ENCODE measurements at places on chromosomes 5 and 9.

GRCh38 chr5:124463851-124464250 lies 282.6 kb downstream of the ZNF608 start:
- DNase-seq = no peak

DNA sequence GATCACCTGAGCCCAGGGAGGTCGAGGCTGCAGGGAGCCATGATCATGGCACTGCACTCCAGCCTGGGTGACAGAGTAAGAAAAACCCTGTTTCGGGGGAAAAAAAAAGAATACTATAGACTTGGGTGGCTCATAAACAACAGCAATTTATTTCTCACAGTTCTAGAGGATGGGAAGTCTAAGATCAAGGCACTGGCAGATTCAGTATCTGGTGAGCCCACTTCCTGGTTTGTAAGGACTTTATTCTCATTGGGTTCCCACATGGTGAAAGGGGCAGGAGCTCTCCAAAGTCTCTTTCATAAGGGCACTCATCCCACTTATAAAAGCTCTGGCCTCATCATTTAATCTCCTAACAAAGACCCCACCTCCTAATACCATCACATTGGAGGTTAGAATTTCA lies 8.7 kb downstream of the HINT1 start:
- no peak for DNase-seq

DNA sequence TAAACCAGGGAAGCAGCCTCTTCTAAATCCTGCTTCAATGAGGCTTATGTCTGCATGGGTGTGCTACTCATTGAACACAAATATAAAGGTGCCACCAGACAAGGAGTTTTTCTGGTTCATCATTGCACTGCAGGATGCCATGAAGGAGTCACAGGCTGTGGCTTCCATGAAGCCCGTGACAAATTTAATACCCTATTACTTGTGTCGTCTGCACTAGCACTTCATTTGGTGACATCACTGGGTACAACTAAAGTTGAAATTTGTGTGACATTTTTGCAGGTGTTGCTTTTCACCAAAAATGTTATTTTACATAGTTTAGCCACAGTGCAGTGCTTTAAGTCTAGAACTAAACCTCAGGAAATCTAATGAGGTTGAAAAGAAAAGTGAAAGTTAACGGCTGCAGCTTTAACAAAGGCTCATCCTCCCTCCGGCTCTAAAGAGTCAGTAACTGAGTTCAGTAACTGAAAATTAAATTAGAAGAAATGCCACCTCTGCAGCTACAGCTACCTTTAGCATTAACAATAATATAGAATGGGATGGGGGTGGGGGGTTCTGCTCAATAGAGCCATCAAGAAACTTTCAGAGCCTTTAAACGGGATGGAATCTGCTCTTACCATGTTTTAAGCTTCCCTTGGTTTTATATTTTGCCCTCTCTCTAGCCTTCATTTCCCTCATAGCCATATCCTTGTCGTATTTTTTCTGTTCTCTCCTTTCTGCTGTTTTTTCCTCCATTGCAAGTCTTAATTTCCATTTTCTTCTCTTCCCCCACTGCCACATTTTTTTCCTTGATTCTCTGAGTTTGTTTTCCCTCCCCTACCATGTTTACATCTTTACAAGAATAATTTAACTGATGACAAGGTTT lies 233.8 kb upstream of the TMEM161B start:
- no peak for DNase-seq

- no peak for DNase-seq
Observed at GRCh38 chr9:1490341-1491232, 440.4 kb downstream of the DMRT2 start.

- no peak for DNase-seq
Observed at GRCh38 chr9:109751253-109751652, 28.7 kb upstream of the PALM2AKAP2 start.

- no peak for DNase-seq
Observed at GRCh38 chr5:96597438-96598020, 64.6 kb upstream of the CAST start.

DNA sequence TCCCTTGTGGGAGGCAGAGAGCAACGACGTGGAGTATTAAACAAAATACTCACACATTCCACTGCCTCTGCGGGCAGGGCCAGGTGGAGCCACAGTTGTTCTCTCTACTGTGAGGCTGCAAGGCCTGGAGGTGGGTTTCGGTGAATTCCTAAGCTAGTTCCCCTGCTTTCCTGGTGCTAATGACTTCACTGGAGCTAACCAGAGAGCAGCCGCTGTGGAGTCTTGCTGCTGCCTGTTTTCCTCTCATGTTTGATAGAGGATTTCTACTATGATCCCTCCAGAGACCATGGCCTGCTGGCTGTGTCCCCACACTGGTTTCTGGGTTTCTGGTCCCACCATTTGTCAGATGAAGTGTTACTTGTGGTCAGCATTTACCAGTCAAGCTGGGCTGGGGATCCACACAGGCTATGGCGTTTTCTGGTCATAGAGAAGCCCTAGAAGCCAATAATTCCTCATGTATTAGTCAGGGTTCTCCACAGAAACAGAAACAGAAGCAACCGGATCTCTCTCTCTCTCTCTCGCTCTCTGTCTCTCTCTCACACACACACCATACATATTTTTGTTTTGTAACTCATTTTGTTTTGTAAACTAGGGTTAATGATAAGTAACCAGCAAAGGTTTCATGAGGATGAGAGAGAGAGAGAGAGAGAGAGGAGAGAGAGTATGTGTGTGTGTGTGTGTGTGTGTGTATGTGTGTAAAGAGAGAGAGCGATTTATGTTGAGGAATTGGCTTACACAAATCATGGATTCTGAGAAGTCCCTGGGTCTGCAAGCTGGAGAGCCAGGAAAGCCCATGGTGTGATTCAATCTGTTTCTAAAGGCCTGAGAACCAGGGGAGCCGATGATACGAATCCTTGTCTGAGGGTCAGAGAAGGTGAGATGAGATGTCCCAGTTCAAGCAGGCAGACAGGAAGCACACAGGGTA lies 403.0 kb downstream of the GADD45G start:
- DNase-seq = peak; percentile 37

GRCh38 chr9:93156475-93157008 lies 22.5 kb upstream of the NINJ1 start:
- DNase-seq = no peak

GRCh38 chr5:4553978-4554377 lies 586.2 kb upstream of the ADAMTS16 start:
- peak; percentile 91 for DNase-seq

GRCh38 chr9:135221951-135222631 lies 134.6 kb downstream of the OLFM1 start:
- no peak for DNase-seq

DNA sequence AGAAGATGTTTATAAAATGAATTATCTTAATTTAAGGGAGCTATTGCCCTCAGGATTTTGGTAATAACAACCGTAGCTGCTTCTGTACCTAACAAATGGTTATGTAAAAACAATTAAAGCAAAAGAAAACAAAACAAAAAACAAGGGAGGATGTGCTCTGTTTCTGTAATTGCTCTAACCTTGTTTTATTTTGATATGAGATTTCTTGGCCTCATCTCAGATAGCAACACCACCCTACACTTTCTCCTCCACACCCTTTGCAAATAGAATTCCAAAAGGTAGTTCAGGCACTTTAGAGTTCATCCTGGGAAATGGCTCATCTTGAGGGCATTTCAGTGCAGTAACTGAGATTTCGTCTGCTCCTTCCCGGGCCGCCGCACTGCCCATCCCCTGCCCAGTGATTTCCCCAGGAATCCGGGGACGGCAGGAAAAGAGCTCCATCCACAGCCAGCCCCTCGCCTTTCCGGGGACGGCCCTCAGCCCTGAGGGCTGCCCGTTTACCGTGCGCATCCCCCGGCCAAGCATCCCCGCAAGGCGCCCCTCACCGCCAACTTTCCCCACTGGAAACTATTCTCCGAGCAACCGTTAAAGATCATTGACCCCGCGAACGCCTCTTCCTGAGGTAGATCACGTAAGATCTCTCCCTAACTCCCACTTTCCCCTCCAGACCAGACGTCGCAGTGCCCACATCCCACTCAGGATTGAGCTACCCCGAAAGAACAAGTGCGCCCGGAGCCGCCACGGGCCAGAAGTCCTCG lies 1.2 kb downstream of the FNBP1 start:
- no peak for DNase-seq

DNA sequence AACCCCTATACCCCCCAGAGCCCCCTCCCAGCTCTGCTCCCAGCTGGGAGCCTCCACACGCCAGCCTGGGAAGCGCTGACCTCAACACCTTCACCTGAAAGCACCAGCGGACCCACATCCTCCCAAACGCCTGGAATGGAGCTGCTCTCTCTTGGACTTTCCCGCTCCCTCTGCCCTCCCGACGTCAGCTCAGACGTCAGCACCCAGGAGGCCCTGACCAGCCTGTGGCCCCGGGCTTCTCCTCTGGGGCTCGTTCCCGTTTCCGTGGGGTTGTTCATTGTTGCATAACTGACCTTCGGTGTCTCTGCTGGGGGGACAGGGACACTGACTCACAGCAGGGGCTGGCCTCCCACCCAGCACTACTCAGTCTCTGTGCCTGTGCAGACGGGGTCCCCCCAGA lies 35.0 kb upstream of the SLC6A3 start:
- peak; percentile 77 for DNase-seq

DNA sequence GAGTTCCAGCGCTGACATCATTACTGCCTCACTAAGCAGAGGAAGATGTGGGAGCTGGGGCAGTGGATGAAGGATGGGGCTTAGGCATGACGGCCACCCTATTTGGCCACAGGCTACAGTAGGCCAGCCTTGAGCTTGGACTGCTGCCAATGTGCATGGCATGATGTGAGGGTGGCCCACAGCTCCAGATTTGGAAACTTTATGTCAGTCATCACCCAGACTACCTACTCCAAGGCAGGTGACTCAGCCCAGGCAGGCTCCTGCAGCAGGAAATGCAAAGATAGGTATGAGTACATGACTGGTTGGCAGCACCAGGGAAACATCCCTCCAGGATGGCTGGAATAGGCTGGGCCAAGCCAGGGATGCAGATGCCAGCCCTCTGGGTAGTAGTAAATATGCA lies 303.6 kb downstream of the SPOCK1 start:
- DNase-seq = no peak

DNA sequence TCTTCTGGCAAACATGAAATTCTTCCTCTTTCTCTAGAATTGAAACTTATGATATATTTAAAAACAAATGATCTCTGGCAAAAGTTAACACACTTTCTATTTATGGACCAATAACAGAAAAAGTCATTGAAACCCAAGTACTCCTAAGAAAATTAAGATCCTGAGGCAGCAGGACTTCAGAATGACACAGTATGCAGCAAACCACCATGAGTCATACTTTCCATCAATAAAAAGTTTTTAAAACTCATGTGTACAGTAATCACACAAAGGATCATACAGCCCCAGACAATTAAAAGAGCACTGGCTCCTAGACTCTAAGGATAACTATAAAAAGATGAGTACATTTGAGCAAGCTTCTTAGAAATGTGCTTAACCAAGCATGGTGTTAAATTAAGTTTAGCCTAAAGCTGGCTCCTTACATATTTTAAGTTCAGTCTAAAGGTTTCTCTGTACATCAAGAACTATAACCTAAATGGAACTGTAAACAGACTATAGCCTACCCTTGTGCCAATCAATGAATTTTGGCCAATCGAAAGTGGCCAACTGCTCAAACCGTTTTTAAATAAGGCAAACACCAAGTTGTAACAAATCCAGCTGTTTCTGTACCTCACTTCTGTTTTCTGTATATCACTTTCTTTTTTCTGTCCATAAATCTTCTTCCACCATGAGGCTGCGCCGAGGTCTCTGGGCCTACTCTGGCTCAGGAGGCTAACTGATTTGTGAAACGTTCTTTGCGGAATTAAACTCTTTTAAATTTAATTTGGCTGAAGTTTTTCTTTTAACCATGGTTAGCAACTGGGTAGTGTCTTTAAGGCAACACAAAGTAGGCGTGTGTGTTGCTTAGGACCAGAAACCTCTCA lies 232.1 kb upstream of the PIK3R1 start:
- DNase-seq = peak; percentile 90

DNA sequence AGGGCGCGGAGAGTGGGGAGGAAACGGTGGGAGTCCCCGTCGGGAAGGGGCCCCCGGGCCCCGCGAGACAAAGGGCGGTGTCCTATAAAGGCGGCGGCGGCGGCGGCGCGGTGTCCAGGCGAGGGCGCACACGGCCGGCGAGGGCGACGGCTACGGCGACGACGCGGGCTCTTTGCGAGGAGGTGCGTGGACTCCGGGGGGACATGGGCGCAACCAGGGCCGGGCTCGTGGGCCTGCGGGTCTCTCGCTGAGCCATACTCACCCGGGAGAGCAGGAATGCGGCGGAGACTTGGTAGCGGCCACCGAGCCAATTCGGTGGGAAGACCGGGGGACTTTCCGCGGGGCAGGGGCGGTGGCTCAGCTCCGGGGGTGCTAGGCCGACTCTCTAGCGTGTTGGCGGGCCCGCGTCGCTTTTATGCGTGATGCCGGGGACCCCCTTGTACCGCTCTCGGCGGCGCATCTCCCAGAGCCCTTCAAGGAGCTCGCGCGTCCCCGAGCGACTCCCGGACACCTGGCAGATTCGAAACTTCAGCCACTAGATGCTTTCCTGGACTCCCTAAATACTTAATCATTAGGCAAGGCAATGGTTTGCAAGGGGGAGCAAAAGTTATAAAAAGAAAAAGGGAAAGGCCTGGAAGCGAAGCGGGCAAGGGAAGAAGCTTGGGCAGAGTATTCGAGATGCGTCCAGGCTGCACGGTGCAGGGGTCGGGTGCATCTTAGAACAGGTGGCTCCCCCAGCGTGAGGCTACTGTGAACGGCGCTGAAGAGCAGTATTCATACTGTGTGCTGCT lies 5.9 kb upstream of the TAL2 start:
- DNase-seq = no peak

GRCh38 chr9:20623021-20623747 lies 885 bp upstream of the MLLT3 start:
- DNase-seq = no peak

DNA sequence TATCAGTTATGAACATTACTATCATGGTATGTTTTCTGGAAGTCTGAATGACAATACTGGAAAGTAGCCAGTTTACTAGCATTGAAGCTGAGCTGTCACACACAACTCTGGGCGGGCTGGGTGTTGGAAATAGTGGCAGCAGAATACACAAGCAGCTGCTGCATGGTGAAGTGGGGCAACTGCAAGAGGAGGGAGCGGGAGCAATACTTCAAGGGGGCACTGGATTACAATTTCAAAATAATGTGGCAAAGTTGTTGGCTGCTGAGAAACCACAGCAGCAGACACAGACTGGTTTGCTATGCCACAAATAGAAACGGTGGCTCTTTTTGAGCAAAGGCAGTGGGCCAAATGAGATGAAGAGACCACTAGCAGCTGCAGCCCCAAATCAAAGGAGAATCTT lies 350.2 kb downstream of the KIAA0825 start:
- DNase-seq = peak; percentile 85

DNA sequence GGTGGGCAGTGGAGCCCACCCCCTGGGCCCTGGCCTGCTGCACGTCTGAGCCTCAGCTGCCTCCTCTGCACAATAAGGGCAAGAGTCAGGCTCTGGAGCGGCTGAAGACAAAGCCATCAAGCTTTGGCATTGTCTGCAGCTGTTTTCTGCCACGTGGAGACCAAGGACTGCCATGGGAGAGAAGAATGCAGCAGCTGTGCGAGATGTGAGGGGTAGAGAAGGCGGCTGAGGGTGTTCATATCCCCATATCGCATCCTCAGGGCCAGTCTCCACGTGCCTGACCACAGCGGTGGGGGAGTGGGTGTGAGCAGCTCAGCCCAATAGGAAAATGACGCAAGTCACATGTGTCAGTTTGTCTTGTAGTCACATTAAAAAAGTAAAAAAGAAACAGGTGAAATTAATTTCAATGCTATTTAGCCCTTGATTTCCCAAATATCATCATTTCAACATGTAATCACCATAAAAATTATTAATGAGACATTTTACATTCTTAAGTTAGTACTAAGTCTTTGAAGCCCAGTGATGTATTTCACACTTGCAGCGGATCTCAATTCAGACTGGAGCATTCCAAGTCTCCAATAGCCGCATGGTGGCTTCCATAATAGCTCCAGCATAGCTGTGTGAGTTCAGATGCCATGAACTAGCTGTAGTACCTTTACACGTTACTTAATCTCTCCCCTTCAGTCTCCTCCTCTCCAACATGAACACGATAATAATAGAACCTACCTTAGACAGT lies 6.6 kb downstream of the C1QTNF2 start:
- DNase-seq = no peak
